ENCODE measurements at places on chromosomes 6 and 20.

GRCh38 chr6:15921243-15921642 is 207.6 kb upstream of the MYLIP start:
- H3K27me3 ChIP-seq: no peaks in the 10 kb centered on the region
- no peak overlapping the region for H3K4me3 ChIP-seq
- DNase-seq: no peak

GRCh38 chr6:163765335-163765734 is 350.8 kb downstream of the QKI start:
- H3K4me3 ChIP-seq: no peak overlapping the region
- H3K27me3 ChIP-seq: no peaks in the 10 kb centered on the region
- H3K4me1 ChIP-seq: no peaks in the 10 kb centered on the region
- no peak overlapping the region for H3K27ac ChIP-seq
- no peaks in the 10 kb centered on the region for H3K36me3 ChIP-seq

DNA sequence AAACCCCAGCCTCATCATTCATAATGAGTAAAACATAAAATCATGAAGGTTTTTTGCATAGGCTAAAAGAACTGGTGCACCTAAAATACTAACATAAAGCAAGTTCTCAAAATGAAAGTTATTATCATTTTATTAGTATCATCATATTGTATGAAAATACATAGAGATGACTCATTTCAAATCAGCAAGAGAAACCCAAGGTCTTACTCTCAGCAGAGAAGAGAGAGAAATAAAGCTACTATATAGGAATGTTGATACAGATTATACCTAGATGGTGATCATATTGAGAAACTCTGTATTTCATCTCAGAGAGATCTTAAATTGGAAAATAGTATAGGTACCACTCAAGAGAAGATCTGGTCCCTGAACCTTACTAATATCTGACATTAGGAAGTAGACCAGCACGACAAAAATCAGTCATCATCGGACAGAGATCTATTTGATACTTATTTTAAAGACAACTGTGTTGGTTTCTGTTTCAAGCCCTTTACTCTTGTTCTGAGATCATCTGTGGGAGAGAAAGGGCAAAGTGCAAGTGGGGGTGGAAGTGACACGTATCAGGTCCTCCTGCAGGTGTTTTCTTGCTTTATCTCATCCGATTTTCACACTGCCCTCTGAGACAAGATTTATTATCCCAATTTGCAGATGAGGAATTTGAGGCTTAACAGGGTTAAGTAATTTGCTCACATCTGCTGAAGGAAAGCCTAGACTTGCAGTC is 532.3 kb downstream of the MAFB start:
- H3K4me1 ChIP-seq: no peaks in the 10 kb centered on the region
- H3K36me3 ChIP-seq: no peaks in the 10 kb centered on the region
- no peak overlapping the region for H3K27ac ChIP-seq
- H3K27me3 ChIP-seq: no peaks in the 10 kb centered on the region

DNA sequence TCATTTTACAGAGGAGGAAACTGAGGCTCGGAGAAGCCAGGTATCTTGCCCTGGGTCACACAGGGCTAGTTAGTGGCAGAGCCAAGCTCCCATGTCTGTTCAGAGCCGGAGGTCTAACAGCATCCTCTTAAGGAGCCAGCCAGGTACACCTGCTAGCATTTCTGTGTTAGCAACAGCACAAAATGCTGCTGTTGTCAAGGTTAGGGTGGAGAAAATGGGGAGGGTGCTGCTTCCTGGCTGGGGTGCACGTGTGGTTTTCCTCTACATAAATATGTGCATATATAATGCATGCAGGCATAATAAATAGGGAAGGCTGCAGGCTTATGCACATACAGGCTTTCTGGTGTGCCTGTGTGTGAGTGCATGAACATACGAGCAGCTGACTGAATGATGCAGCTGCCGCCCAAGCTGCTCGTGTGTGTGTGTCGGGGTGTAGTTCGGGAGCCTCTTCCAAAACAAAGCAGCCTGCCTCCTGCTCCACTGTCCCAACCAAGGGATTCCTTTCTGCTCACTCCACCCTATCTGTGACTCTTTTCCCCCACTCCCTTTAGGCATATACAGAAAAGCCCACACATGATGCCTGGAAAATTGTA is 86.6 kb downstream of the CD40 start:
- H3K4me3 ChIP-seq: no peak overlapping the region
- no peak overlapping the region for H3K27ac ChIP-seq
- no peaks in the 10 kb centered on the region for H3K27me3 ChIP-seq
- H3K36me3 ChIP-seq: no peaks in the 10 kb centered on the region
- H3K4me1 ChIP-seq: no peaks in the 10 kb centered on the region
- no peak for DNase-seq
